Smooth muscle cell of the umbilical artery (primary cell): ENCODE measurements at places on chromosomes 4 and X. TPM values are rescaled to one million over a fixed set of nuclear protein-coding genes. Genes with fewer than 3 reads are reported as not detected.

Gene PNMA5
- not detected in 2 replicates for total RNA-seq

Gene VSIG4
- total RNA-seq = not detected in 2 replicates

Gene SHROOM2
- total RNA-seq = 3.0 and 4.5 TPM in 2 replicates

Gene FAM120C
- total RNA-seq = 4.2 and 6.5 TPM in 2 replicates

Gene TLL1
- total RNA-seq = under 0.01 and 0.18 TPM in 2 replicates

Gene INTS12
- total RNA-seq = 17.2 TPM in 2 replicates

Gene SMIM10L2A
- total RNA-seq = 0.18 and 0.59 TPM in 2 replicates

Gene MAGEA2
- total RNA-seq = not detected in 2 replicates

Gene SMPX
- total RNA-seq = not detected in 2 replicates
